Colonic mucosa (tissue), 4 donors: ENCODE measurements at places on chromosomes 2 and 18. TPM values are rescaled to one million over a fixed set of nuclear protein-coding genes. Genes with fewer than 3 reads are reported as not detected.

GRCh38 chr2:104977958-104978357, 59.9 kb upstream of the MRPS9 start:
- no peak for DNase-seq

- no peak for DNase-seq
Measured at GRCh38 chr2:215507136-215507535, 71.3 kb upstream of the FN1 start.

DNA sequence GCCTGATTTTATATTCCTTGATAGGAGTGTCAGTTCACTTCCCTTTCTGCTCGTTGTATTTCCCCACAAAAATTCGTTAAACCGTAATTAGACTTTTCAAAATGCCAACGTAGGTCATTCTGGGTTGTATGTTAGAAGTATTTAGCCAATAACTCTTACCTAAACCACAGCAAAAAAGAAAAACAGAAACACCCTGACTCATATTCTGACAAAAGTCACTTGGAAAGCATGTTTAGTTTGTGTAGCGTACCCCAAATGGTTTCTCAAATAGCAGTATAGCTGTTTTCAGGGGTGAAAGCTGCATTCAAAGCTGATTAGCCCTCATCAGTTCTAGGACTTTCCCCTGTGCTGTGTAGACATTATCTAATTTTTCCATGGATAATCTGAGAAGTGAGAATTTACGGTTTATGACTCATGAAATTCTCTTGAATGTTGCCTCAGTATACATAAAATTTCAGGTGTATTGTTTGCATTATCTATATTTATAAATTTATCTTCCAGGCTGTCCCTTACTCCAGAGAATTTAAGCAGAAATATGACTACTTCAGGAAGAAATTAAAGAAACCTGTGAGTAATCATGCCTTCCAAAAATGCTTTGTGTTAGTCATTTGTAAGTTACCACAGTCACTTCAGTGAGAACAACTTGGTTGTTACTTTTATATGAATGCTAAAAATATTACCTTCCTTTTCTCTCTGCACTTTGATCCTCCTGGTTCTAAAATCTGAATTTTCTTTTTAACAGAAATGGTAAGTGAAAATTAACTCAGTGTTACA, 264.9 kb downstream of the ALPK2 start:
- DNase-seq, result no peak

GRCh38 chr2:180505203-180505602, 475.2 kb upstream of the UBE2E3 start:
- DNase-seq, result no peak

DNA sequence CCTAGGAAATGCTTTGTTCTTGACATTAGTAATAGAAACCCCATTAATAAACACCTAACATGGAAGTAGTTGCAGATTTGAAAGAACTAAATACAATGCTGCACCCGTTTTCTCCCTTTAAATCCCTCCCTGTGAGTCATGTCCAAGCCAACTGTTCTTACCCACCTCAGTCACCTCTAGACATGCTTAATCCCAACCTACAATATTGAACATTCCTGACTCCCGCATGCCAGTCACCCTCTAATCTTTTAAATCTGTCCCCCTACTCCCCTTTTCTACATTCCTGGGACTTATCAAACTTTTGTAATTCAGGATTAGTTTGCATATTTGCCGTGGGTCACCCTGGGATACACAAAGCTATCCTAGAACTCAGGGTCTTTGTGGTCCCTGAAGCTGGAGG, 374.6 kb downstream of the IRS1 start:
- DNase-seq, result no peak

DNA sequence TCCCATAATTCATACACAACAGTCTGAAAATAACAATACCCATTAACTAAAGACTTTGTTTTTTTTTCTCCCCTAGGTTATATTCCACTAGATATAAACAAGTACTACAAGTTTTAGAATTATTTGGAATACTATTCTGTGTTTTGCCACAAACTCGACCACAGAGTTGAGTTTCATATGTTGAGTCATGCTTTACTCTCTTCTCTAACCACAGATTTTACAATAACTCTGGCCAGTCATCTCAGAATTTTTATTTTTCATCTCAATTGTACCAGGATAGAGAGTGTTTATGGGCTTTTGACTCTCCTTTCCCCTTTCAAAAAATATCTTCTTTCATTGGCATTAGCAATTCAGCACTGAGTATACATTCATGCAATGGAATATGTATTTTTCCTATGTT, 348.7 kb upstream of the GALNT5 start:
- no peak for DNase-seq

DNA sequence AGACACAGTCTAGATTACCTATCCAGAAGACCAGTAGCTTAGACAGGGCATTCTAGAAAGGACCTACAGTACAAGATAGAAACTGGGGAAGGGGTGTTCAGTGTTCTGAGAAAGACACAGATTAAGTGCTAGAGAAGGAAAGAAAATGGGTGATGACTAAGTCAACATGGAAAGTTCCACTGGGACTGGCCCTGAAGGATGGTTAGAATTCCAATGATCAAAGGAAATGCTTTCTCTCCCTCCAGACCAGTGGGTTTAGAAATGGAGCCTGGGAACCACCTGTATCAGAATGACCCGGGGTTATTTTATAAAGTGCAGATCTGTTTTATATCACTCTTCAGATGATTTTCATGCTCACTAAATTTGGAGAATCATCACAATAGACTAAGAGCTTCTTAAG, 5.8 kb upstream of the COLEC12 start:
- DNase-seq, result no peak

DNA sequence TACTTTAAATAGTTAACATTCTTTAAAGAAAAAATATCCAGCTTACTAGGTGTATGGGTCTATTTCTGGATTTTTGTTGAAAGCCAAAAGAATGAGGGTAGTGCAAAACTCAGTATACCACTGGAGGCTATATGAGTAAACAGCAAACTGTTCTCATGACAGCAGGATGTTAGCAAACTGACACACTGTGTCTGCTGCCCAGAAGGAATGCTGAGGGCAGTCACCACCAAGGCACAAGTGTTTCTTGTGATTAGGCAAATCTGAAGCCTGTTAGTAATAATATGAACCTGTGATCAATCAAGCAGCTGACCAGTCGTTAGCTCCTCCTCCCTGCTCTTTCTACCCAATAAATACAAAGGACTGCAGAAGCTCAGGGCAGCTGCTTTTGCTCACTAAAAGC, 50.5 kb upstream of the SULT1C3 start:
- DNase-seq, result no peak

DNA sequence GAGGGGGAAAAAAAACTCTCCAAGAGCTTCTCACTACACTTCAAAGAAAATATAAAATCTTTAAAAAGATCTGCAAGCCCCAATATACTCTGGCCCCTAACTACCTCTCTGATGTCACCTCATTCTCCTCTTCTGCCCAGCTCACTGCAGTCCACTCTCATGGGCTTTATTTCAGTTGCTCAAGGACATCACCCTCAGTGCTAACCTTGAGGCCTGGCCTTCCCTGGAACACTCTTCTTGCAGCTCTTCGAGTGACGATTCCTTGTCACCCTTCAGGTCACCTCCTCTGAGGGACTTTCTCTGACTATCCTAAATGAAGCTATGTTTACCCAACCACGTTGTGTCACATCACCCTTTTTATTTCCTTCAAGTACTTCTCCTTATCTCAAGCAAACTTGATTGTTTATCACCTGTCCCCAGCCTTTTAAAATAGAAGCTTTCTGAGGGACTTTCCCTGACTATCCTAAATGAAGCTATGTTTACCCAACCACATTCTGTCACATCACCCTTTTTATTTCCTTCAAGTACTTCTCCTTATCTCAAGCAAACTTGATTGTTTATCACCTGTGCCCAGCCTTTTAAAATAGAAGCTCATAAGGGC, 10.4 kb downstream of the RTTN start:
- DNase-seq, result no peak

DNA sequence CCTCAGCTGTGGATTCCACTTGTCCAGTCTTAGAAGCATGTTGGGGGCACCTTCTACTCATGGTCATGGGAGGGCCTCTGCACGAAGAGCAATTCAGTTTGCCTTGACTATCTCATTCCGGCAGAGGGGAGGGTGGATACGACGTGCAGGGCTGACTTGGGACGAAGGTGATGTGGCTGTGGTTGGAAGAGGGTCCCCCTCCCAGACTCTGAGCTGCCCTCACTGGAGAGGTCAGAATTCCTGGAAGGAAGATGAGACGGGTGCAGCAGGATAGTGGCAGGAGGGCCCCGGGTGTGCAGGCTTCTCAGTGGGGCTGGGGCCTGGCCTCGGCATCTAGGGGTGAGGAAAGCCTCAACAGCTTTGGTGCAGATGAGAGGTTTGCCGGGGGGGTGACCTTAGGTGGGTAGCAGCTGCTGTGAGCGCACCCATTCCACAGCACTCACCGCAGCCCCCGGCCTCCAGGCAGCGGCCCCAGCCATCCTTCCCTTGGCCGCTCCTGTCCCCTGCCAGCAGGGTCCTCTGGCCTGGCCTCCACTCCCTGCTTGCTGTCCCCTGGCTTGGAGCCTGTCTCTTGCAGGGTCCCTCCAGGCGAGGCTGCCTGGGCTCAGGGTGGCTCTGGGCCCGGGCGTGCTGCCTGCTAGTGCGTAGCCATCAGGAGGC, 3.2 kb downstream of the RNPEPL1 start:
- no peak for DNase-seq

DNA sequence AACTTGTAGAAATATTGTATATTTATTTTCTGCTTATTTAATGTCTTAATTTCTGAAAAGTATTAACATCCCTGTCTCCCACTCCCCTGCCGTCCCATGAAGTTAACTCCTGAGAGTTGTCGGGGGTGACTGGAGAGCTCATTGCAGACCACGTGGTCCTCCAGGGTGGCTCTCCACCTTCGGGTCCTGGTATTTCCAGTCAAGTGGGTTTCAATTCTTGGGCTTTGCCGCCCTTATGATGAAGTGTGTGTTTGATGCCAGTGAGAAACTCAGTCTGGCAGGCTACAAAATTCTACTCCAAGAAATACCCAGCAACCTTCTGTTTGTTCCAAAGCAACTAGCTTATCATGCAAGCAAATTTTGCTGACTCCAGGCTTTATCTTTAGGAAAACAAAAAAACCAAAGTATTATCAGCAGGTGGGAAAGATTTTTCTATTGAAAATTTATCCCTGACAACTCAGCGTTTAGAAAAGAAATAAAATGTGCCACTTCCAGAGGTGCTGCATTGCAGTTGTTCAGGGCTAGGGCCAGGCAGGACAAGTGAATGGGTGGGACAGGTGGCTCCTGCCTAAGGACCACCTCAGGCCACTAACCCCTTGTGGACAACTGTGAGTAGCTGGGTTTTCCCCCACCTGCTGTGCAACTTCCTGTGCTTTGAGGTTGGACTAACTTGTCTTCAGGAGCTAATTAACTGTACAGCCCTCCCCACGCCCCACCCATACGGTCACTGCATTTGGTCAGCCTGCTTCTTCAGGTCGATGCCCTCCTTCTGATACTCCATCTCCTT, 46.6 kb downstream of the BCL2L11 start:
- DNase-seq, result no peak

- peak; percentile 55 for DNase-seq
Measured at GRCh38 chr2:60439219-60439974, 114.1 kb downstream of the BCL11A start.

GRCh38 chr2:85420536-85421259, 2.2 kb downstream of the SH2D6 start:
- DNase-seq, result peak; percentile 94

- no peak for DNase-seq
Measured at GRCh38 chr2:160584972-160585494, 91.4 kb upstream of the RBMS1 start.

DNA sequence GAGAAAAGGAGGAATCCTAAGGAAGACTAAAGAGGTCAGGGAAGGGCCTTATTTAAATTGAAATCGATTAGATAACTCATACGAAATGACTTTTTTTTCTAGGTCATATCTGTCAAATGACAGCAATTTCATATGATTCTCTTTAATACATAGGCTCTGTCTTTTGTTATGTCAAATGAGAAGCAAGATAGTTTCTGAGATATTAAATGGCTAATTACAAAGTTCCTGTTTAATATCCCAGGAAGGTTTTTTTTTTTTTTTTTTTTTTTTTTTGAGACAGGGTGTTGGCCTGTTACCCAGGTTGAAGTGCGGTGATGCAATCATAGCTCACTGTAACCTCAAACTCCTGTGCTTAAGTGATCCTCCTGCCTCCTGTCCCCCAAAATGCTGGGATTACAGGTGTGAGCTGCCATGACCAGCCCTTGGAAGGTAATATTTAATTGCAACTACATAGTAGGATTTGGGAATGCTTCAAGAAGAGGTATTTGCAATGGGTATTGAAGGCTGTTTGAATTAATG, 48.0 kb upstream of the RMND5A start:
- DNase-seq, result no peak

- DNase-seq, result no peak
Measured at GRCh38 chr2:215712871-215713790, 277.3 kb upstream of the FN1 start.

DNA sequence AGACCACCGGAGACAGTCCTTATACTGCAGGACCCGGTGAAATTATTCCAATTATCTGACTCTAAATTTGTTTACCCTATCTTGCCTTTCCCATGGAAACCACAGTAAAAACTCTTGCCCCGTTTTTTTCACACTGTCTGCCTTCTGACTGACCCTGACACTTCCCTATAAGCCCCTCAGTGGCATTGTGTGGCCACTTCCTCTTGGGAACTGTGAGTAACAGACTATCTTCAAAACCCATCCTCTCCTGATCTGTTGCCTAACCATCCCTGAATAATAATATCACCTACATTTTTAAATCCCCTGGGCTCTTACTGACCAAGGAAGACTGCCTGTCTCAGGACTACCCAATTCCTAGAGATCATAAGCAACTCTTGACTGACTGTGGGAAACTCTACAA, 42.6 kb upstream of the RNF152 start:
- DNase-seq, result no peak

DNA sequence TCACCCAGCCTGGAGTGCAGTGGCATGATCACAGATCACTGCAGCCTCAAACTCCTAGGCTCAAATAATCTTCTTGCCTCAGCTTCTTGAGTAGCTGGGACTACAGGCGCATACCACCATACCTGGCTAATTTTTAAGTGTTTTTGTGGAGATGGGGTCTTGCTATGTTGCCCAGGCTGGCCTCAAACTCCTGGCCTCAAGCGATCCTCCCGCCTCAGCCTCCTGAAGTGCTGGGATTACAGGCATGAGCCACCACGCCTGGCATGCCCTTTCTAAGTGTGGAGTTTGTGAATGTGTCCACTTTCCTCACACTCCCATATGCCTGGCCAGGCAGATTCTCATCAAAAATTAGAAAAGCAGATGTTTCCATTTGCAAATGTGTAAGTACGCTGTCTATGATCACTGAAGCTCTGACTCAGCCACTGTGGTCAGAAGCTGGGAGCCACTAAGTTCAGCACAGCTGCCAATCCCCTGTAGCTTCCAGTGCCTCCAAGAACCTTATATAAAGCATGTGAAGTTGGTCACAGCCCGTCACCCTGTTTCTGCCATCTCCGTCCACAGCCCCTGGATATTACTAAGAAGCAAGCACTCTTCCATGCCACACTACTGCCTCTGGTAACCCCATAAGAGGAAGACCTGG, 155.4 kb downstream of the FAM210A start:
- no peak for DNase-seq

The CAVIN2 gene
- total RNA-seq, result 12.7 TPM

The IL1RL2 gene
- 1.9 TPM for total RNA-seq

The POTEJ gene
- total RNA-seq, result not detected

The TLX2 gene
- 0.12 TPM for total RNA-seq

The RBM44 gene
- 0.48 TPM for total RNA-seq

The PROC gene
- 3.4 TPM for total RNA-seq

The IL37 gene
- not detected for total RNA-seq
